ENCODE measurements at places on chromosomes 2 and 18. TPM values are rescaled to one million over a fixed set of nuclear protein-coding genes. Genes with fewer than 3 reads are reported as not detected.

DNA sequence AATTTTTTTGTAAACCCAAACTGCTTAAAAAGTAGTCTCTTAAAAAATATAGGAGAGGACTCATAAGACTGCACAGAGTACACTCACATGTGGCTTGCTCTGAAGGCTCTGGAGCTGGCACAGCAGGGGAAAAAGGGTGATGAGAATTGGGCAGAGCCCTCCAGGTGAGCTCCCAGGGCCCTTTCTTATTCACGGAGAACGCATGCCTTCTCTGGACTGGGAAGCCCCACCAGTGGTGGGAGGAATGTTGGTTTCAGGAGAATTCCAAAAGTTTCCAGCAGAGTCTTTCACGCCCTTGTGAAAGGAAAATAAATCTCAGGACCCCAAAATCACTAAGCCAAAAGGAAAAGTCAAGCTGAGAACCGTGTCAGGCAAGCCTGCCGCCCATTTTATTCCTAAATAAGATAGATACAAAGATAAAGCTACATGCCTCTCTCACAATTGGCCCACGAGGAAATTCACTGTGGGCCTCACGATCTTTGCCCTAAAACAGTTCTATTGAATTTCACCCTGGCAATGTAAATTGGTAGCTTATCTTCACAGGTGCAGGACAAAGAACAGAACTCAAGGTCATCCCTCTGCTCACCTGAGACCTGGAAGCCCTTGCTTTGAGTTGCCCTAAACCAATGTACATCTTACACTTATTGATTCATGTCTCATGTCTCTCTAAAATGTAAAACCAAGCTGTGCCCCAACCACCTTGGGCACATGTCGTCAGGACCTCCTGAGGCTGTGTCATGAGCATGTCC is 15.5 kb upstream of the MC5R start:
- DNase-seq, result no peak

DNA sequence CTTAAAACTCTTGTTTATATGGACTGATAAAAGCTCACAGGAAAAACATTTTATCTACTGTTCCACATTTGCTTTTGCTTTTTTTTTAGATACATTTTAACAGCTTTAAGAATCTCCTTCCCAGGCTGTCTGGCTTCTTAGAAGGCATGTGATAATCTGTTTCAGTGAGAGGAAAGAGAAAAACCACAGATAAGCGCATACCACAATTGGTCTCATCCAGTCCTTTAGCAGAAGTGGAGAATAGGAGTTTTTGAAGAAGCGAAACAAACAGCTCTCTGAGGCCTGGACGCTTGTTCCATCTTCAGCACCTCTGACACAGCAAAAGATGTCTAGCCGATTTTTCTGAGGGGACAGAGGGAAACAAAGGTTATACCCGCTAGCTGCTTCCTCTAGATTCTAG is 37.6 kb downstream of the RMC1 start:
- DNase-seq, result no peak

The TMEM182 gene
- 199 TPM for polyA plus RNA-seq

DNA sequence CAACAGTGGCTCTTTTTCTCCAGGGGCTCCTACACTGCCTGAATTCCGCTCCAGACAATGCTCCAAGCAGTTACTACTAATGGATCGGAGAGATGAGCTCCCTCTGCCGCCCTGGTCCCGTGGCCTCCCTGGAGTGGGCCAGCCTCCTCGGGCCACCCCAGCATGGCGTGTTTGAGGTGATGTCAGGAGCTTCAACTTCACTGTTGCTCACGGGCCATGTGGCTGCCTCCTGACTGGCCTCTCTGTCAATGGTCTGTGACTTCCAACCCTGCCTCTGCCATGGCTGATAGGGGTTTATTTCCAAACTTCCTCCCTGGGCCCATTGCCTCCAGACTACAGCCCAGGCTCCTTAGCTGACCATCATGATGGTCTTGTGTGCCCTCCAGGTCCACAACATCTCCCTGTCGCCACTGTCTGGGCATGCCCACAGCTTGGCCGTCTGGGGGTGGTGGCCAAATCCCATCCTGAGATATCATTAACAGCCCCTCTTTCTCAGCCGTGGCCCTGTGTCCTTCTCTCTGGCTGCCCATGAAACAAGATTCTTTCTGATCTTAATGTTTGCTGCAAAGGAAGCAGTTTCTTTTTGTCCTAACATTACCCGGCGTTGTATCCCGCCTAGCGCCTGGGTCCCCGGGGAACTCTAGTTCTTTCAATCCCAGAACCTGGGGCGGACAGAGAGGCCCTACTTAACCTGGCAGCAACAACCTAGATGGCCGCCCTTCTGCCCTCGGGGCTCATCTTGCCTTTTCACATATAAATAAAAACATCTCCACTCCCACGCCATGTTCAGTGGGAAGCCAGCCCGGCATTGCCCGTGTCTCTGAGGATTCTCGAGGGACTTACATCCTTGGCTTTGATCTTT is 38.1 kb downstream of the ATOH8 start:
- DNase-seq, result no peak

The CXCR4 gene
- polyA plus RNA-seq, result not detected

- DNase-seq, result no peak
These were observed 74.6 kb downstream of the RRM2 start for GRCh38 chr2:10196948-10197696.

GRCh38 chr18:903701-904100 is 970 bp upstream of the ADCYAP1 start:
- DNase-seq, result peak; percentile 73

GRCh38 chr2:86275384-86275799 is 62.0 kb downstream of the REEP1 start:
- DNase-seq, result no peak

The DPP4 gene
- polyA plus RNA-seq, result 9.3 TPM

The ATP5F1A gene
- 257 TPM for polyA plus RNA-seq

The RRM2 gene
- 58.9 TPM for polyA plus RNA-seq

GRCh38 chr2:6069381-6069780 is 377.2 kb downstream of the SOX11 start:
- DNase-seq, result no peak

DNA sequence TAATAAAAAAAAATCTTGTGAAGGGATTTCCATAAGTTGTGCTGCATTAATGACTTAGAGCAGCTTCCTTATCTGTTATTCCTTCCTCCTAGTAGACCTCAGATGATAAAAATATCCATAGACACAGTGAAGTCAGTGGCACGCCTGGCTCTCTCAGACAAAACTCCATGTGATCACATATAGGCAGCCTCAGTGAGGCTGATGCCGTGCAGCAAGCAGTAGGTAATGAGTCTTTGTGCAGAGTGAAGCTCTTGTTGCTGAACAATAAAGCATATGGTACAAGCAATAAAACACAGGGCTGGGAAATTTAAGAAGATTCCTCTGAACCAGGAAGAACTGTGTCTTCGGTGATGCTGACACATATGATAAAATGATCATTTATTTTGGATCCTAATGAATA is 102.7 kb downstream of the CSRNP3 start:
- DNase-seq, result peak; percentile 35

The FHOD3 gene
- 31.4 TPM for polyA plus RNA-seq

GRCh38 chr2:97660044-97660774 is 3.6 kb downstream of the ACTR1B start:
- no peak for DNase-seq

The AMMECR1L gene
- 12.0 TPM for polyA plus RNA-seq

DNA sequence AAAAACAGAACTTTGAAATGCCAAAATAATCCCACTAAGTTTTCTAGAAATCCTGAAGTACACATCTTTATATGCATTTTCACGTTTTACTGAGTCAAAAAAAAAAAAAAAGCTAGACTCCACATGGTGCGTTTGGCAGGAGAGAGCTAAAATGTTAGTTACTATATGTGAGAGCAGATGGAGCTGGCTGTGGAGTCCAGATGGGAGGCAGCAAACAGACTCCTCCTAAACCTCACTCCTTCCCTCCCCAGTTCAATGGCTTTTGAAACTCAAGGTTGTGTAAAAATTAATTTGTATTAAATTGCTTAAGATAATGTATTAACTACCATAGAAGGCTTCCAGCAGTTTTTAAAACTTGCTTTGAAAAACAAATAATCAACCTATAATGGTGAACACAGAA is 248.8 kb downstream of the AGPS start:
- peak; percentile 21 for DNase-seq

DNA sequence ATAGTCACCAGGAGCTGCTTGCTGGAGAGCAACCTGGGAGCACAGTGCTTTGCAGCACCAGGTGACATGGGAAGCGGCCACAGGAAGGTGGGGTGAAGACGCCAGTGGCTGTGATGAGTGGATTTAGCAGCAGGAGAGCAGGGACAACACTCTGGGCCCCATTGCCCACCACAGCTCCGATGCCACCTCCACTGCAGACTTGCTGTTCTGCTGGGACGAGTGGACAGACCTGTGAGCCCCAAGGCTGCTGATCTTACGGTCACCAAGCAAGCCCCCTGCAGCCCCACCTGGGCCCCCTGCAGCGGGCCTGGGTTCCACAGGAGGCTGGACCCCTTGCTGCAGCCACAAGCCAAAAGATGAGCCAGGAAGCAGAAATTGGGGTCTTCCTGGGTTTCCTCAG is 73.7 kb downstream of the CTIF start:
- no peak for DNase-seq

GRCh38 chr2:168568476-168569267 is 112.6 kb downstream of the CERS6 start:
- DNase-seq, result peak; percentile 22

DNA sequence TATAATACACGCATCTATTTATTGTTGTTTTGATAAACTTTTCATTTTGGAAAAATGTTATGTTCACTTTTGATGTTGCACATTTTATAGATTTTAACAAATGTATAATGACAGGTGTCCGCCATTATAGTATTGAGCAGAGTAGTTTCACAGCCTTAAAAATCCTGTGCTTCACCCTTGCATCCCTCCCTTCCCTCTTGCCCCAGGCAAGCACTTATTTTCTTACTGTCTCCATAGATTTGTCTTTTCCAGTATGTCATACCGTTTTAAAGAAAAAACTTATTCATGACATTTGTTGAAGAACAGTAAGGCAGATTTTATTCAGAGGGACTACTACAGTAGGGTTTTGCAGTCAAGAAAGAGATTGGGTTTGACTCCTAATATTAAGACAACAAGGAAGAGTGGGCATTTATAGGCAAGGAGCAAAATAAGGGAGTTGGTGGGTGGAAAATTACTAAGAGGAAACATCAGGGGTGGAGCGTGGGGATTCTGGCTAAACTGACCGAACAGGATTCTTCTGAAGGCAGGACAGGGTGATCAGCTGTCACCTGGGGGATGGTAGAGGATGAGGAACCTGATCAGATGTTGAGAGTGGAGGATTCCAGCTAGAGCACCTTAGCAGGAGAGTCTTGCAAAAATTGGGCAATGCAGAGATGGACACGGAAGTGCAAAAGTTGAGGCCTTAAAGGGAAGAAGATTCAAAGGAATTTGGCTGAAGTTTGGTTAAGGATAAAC is 108.8 kb downstream of the NCK2 start:
- DNase-seq, result no peak

DNA sequence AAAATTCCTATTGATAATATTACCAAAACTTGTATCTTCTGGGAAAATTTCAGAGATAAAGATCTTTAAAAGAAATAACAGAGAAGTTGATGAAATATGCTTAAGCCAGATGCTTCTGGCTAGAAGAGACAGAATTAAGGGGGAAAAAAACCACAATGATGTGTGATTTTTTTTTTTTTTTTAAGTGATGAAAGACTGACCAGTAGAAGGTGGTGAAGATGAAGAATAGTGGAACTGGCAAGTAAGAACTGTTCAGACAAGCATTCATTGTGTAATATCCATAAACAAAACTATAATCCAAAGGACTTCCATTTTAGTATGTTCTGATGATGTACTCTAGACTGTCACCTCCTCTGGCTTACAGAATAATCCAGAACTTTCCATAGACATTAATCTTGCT is 89.8 kb downstream of the INO80D start:
- no peak for DNase-seq

The GAD1 gene
- 0.96 TPM for polyA plus RNA-seq

DNA sequence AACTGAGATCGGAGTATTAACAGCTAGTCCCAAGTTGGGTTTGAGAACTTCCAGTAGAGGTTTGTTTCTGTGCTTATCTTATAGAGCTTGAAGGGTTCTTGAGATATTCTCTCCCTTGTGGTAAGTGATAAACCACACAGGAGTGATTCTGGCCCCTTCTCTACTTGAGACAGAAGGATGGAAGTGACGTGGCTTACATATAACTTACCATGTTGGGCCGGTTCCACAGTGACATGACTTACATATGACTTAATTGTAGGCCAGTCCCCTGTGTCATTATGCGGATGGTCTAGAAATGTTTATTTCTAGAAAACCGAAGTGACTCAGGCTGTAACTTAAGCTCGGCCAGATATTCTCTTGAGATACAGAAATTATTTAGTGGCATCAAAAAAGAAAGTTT is 62.7 kb downstream of the TRAPPC12 start:
- no peak for DNase-seq

- no peak for DNase-seq
These were observed 98.3 kb upstream of the UGP2 start for GRCh38 chr2:63743170-63743981.

The NRBP1 gene
- not detected for polyA plus RNA-seq

The NEU2 gene
- polyA plus RNA-seq, result not detected

The SCYGR4 gene
- not detected for polyA plus RNA-seq

The ABCB6 gene
- 28.9 TPM for polyA plus RNA-seq

GRCh38 chr18:8029061-8029460 is 461.9 kb downstream of the PTPRM start:
- DNase-seq, result no peak

The M1AP gene
- polyA plus RNA-seq, result 0.30 TPM

DNA sequence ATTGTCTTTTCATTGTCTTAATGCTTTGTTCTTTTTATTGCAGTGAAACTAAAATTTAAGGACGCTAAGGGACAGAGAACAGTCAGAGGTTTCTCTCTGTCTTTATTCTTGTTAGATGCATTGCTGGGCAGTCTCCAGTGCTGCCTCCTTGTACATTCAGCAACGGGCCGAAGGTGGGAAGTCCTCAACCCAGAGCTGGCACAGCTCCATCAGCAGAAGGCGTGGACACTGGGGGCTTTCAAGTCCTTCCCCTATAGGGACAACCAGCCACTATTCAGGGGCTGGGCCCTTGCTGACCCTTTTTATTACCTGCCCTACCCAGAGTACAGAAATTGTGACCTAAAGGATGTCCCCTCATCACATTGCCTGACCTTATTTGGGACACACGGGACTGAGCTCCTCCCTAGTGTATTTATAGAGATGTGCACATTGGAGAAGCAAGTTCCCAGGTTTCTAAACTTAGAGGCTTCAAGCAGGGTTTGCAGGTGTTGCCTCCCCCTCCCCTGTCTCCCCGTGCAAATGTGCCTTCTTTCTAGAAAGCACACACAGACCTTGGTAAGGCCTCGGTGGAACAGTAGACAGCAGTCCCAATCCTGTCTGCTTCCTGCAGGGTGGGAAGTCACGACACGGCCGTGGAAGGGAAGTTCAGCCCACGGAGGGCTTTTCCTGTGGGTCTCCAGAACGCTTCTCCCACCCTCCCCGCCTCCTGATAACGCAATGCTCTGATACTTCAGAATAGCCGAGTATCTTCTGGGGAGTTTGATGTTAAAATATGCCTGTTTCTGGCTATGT is 68.2 kb downstream of the ZCCHC2 start:
- DNase-seq, result no peak
